ENCODE measurements at places on chromosomes 12 and 14.

GRCh38 chr12:93261505-93262094, 116.1 kb upstream of the NUDT4 start:
- DNase-seq, result no peak

GRCh38 chr14:41549821-41550607, 56.7 kb upstream of the LRFN5 start:
- no peak for DNase-seq

DNA sequence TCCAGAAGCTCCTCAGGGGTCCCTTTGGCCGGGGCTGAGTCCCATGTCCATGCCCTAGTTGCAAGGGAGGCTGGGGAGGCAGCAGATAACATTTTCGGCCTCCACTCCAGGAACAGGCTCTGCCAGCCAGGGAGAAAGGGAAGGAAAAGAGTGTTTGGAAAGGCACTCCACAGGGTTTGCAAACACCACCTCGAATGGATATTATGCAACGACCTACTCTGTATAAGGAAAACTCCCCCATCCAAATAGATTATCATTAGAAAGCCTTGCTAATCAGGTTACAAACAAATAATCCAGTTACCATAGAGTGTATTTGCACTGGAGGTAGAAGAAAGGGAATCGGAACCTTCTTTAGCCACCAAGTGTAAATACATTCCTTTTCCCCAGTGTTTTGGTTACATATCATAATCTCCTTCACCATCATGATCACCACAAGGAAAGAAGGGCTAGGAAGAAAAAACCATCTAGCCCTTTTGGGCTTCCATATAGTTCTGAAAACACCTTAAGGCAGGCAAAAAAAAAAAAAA, 40.4 kb downstream of the TMCC3 start:
- DNase-seq, result no peak

DNA sequence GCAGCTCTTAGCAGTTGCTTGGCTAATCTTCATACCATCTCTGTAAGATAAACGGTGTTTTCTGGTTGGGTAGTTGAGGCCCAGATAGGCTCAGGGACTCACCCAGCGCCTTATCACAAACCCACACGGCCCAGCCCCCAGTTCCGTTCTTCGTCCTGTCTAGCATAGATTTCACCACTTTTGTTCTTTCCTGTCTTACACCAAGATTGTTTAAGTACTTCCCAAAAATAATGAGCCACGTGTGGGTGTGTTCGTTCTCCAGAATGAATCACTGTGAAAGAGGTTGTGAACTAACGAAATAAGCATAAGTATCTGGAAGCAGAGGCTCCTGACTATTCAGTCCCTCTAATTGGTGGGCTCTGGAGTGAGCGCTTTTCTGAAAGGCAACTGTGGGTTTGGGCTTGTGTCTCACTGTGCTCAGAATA, 21.4 kb downstream of the ACVR1B start:
- peak; percentile 49 for DNase-seq

- no peak for DNase-seq
Measured at GRCh38 chr12:26231470-26231869, 36.1 kb downstream of the SSPN start.

DNA sequence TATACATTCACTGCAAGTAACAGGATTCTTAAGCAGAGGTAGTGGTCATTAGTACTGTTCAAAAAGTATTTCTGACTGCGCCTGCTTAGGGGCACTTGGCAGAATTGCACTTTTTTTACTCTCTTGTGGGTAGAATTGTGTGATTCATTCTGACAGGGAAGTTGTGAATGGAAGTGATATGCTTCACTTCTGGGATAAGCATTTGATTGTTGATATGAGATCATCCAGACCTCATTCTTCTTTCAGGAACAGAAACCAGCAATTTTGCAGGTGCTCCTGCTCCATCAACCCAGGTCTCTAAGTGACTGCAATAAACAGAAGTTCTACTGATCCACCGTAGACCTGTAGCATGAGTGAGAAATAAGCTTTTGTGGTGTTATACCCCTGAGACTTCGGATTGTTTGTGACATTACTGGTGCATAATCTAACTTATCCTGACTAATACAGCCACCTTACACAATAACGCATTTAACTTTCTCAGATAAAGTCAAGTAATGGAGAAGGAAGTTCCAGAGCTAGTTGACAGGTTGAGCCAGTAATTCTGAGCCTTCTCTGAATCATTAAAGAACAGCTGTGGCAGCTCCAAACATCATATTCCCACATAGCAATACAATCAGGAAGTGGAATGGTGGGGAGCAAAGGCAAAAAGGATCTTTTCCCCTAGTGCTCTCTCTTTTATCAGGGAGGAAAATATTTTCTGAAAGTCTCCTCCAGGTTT, 387.9 kb downstream of the SYT1 start:
- DNase-seq, result no peak

- no peak for DNase-seq
Measured at GRCh38 chr12:5783289-5783920, 161.7 kb downstream of the ANO2 start.

GRCh38 chr14:46369391-46369790, 282.2 kb downstream of the RPL10L start:
- no peak for DNase-seq

DNA sequence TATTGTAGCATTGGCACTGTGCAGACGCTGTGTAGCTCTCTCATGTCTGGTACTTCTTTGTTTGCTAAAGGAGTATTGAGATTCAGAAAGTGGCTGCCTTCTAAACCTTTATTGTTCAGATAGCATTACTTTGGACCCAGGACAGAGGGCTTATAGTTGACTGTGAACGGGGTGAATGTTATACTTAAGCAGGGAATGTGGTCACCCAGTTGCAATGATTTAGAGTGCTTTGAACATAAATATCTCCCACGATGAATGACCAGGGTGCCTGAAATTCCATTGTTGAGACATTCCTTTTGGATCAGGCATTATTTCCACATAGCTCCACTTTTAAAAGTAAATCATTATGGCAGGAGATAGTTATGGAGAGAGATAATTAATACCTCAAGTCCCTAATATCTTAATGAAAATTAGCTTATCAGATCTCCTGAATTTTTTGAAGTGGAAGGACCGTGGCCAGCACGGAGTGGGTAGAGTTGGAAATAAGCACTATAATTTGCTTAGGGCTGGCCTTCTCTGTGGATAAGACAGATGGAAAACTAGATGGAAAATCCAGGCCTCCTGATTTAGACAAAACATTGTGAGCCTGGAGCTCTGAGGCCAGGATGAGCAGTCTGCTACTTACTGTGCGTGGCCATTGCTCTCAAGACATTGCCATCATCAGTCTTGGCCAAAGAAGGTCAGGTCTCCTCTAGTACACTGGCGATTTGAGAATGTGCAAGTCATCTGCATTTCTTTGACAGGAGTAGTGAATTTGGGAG, 114.5 kb downstream of the ETV6 start:
- DNase-seq, result no peak

GRCh38 chr12:83261998-83262397, 575.3 kb downstream of the TMTC2 start:
- no peak for DNase-seq

Data from stimulated activated CD4-positive, alpha-beta T cell treated with anti-CD3 and anti-CD28 coated beads, Interleukin-2, amount 100 ng/mL, for 24 hours (primary cell).